ENCODE measurements at places on chromosomes 6 and 20.

GRCh38 chr6:164078532-164079274 lies 664.2 kb downstream of the QKI start:
- no peak for DNase-seq

DNA sequence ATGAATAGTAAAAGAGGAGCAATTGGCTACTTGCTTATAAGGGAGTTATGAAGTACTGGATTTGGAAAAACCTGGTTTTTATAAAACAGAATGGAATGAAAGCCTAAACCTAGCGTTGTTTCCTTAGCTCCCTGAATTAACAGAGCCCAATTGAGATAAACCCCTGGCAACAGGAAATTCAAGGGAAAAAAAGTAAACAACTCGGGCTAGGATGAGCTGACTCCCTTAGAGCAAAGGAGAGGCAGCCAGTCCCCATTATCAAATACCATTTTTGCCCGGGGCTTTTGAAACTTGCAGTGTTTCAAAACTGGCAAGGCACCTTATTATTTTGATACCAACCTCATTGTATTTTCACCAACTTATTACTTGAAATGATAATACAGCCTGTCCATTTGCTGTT lies 587.5 kb downstream of the CD109 start:
- no peak for DNase-seq

- no peak for DNase-seq
These were observed 43.5 kb downstream of the GOPC start for GRCh38 chr6:117558818-117559217.

GRCh38 chr20:33552519-33552918 lies 62.6 kb downstream of the CBFA2T2 start:
- no peak for DNase-seq

DNA sequence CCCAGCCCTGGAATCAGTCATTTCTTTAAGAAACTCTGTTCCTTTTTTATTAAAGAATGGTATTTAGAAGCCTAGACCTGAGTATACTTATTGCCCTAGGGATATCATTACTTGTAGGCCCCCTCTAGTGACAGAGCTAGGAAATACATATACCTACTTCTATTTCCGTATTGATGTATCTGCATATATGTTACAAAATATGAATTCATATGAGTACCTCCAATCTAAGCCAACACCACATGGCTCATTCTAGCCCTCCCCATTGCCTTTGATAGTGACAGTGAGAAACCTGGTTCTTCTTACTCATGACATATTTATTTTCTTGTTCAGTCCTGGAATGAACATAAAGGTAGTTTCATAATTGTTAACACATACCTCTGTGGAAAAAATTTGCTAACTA lies 137.2 kb downstream of the FARS2 start:
- DNase-seq: peak; percentile 43
